ENCODE measurements at places on chromosomes 6 and 20.
A peak's percentile ranks its signal among the peaks of the same experiment; 100 is the strongest.

GRCh38 chr20:51939259-51939585, 136.9 kb upstream of the SALL4 start:
- DNase-seq: no peak

- DNase-seq: no peak
These were observed 31.4 kb downstream of the HIVEP2 start for GRCh38 chr6:142913511-142914047.

DNA sequence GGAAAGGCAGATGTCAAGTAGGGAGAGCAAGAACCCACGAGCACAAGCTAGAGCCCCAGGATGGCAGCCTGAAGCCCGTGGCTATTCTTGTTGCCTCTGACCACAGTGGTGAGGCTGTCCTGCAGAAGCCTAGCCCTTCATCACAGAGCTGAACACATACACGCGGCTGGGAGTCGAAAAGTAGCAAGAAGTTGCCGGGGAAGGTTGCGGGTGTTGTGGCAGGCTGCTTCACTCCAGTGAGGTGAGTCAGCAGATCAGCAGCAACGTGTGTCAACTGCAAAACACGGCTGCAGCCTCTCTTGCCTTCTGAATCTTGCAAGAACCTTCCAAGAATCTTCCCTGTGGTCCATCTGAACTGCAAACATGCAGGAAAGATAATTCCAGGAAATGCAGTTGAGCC, 10.6 kb upstream of the STX16 start:
- peak; percentile 77 for DNase-seq

DNA sequence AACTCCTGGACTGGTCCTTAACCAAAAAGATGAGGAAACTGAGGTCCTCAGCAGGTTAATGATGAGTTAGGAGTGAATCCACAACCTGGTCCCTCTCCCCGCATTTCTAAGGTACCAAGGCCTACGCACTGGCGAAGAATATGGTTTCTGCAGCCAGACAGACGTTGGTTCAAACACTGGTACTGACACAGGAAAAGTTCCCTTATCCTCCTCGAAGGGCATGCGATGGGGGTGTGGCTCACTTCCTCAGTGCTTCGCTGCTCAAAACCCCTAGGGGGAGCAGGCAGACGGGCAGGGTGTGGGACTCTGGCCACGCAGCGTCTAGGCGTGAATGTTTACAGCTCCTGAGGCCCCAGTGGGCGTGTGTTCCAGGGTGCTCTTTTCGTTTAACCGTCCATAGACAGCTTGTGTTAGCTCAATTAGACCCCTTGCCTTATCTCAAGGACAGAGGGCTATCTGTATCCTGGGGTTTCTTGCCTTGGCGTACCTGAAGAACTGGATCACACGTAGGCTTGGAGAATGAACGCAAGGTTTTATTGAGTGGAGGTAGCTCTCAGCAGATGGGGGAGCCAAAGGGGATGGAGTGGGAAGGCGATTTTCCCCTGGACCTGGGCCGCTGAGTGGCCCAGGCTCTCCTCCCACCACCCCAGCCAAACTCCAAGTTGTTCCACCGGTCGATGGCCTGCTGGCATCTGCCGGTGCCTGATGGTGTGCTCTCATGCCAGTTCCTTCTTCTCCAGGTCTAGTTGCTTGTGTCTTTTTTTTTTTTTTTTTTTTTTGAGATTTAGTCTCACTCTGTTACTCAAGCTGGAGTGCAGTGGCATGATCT, 31.8 kb upstream of the PTPN1 start:
- peak; percentile 60 for DNase-seq

DNA sequence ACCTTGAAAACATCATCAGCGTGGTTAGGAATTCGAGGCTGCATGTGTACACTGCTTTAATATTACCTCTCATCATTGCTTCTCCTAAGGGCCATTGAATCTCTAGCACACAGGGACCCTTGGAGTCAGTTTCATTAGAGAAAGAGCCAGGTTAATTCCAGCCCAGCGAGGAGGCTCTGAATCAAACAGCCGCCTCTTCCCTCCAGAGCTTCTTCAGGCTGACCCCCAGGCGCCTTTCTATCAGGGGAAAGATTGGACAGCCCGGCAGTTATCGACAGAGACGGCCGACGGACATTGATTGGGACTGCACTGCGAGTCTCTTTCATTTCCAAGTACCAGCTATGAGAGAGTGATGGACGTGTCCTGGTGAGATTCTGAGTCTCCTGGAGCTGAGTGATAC, 159.2 kb downstream of the ANKRD60 start:
- DNase-seq: no peak

- DNase-seq: no peak
These were observed 5.9 kb upstream of the ASXL1 start for GRCh38 chr20:32352121-32352720.

DNA sequence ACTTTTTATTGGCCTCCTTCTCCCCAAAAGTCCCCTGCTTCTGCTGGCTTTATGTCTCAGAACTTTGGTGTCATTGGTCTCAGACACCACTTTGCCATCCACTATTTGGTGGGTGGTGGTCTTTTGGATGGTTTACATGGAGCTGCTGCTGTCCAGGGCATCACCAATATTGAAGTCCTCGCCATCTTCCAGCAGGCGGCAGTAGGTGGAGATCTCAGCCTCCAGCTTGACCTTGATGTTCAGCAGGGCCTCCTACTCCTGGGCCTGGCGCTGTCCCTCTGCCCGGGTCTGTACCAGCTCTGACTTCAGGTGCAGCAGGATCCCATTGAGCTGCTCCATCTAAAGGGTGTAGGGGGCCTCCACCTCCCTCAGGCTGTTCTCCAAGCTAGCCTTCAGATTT, 148.4 kb upstream of the FOXA2 start:
- no peak for DNase-seq

GRCh38 chr6:134928151-134928900, 21.6 kb downstream of the ALDH8A1 start:
- DNase-seq: no peak

- no peak for DNase-seq
These were observed 8.2 kb downstream of the FRMD1 start for GRCh38 chr6:168070804-168071203.

DNA sequence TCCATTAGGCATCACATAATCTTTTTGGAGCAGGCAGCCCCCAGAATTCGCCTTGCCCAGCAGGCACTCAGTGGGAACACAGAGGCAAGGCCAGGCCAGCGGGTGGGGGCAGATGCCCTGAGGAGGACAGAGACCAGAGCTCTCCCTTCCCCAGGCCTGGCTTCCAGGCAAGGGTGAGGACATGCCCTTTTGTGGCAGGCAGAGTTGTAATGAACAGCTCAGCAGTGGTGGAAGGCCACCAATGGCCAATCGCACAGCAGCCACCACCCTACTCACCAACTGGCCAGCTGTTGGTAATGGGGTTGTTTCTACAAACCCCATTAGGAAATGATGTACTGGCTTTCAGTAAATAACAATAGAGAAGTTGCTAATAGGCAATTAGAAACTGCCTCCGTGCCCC, 15.4 kb upstream of the DDO start:
- DNase-seq: no peak

DNA sequence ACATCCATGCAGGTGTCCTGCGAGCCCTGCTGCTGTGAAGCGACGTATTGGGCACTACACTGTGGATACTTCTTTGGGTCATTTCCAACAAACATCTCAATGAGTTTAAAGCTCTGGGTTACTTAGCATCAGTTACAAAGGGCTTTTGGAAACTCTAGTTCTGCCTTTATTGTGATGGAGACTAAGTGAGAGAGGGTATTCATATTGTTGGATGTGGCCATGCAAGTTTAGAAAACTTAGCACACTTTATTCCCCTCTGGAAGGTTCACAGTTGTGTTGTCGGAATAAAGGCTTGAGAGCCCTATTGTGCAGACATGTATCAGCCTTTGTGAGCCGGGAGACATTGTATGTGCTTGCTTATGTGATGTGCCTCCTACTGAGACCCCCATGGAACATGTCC, 22.1 kb downstream of the DUSP22 start:
- no peak for DNase-seq

DNA sequence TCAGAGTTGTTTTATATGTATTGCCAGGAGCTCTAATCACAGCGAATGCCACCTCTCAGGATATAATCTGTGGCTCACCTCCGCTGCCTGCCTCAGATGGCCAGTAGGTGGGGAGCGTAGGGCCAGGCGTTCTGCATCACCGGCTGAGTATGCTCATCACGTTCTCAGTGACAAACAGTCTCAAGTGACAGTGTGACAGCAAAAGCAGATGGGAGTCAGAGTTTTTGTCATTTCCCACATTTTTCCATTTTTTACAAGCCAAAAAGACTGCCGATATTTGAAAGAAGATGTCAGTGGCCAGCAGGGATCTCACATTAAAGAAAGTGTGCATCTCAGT, 208.7 kb downstream of the ALDH8A1 start:
- no peak for DNase-seq

DNA sequence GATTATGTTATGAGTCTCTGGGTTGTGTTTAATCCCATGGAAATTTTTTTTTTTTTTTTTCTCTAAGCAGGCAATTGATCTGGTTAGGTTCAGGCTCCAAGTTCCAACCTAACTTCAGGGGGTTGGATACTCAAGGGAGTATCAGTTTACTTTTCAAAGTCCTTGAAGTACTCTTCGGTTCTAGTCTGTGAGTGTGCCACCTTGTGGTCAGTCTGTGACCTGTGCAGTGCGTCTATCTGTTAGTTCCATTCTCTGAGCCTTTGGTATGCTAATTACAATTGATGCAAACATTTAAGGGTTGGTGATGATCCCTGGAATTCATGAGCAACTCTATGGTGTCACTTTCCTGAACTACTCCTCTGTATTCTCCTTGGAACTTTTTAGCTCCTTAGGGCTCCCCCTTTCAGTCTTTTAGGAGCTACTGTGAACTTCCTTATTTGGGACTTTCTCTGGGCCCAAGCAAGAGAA, 342.0 kb downstream of the SOX4 start:
- peak; percentile 59 for DNase-seq

DNA sequence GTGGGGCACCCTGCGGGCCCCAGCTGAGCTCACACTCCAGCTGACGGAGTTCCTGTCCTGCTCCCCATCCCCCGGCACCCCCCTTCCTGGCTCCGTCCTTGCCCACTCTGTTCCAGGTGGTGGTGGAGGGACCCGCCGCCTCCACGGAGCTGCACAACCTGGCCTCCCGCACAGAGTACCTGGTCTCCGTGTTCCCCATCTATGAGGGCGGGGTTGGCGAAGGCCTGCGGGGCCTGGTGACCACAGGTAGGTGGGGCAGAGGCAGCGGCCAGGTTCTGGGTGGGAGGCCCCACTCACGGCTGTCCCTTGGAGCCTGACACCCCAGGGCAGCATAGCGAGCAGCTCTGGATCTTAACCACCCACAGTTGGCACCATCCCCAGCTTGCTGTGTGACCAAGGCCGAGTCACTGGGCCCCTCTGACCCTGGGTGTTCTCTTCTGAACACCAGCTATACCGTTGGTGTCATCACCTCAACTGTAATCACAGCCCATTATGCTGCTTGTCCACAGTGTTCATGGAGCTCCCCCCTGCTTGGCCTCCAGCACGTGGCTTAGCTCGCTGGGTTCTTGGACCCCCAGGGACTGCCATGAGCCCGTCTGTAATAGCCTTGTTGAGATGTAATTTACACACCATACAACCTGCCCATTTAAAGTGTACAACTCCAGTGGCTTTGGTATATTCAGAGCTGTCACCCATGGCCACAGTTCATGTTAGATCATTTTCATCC, 17.4 kb downstream of the COL20A1 start:
- DNase-seq: no peak

GRCh38 chr20:35541118-35541782, 628 bp upstream of the ERGIC3 start:
- DNase-seq: no peak

DNA sequence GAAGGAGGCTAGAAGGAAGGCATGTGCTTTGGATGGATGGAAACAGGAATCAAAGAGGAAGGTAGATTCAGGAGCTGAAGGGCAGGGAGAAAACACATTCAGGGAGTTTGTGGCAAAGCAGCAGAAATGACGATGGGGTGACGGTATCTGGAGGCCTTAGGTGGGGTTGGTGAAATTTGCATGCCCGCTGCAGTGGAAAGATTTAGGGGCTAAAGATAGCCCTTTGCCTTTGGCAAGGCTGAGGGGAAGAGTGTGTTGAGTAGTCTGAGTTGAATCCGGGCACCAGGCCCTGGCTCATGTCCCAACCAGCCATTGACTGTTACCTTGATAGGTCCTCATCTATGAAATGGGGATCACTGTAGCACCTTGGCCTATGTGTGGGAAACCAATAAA, 1.3 kb downstream of the GZF1 start:
- no peak for DNase-seq

DNA sequence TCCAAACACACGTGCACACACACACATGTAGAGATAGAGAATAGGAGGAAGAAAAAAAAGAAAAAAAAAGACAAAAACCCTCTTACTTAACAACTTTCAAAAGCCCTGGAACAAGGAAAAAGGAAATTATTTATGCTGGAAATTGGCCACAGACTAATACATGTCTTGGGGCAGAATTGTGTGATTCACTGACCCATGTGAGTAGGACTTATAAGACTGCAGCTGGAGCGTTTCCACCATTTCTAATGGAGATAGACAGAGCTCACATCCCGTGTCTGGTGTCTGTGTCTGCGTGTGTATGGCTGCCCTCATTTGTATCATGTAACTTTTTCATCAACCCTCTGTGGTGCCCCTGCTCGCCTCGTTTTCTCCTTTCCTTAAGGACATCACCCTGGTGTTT, 99.8 kb upstream of the PDE10A start:
- DNase-seq: no peak

- DNase-seq: no peak
These were observed 38.2 kb downstream of the ELMO2 start for GRCh38 chr20:46367967-46368901.

DNA sequence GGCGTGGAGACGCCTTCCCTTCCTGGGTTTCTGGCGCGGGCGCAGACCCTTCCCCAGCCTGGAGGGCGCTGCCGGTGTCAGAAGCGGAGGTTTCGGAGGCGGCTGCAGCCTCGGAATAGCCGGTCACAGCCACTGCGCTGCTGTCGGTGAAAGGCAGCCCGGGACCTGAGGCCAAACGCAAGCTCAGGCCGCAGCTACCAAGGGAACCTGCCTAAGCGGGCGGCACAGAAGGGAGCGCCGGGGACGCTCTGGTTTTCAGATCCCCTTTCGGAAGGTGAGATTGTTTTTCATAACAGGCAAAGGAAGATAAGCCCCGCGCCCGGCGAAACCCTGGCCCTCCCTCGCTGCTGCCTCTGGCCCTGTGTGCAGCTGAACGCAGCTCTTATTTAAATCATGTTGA, 116.5 kb downstream of the FAM120B start:
- no peak for DNase-seq

- DNase-seq: peak; percentile 97
These were observed 381.8 kb downstream of the CENPW start for GRCh38 chr6:126721581-126722160.

GRCh38 chr6:14349507-14349906, 231.9 kb downstream of the CD83 start:
- DNase-seq: no peak

DNA sequence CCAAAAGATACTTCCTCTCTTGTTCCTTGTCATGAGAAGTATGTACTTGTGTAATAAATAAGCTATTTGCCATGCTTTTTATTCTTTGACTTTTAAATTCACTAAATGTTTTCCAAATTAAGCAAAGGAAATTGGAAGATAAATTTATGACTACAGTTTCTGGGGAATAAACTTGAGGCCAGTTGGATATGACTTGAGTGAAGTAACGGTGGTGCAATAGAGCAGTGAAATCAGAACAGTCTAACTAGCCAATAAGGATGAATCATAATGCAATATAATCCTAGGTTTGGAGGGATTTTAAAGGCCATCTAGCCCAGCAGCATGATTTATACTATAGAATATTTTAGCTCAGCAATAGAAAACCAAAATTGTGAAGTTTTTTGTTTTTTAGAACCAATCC, 183.8 kb upstream of the TCF21 start:
- peak; percentile 91 for DNase-seq
